Fibroblast of upper back skin (primary cell): ENCODE measurements at places on chromosomes 16 and 17.

DNA sequence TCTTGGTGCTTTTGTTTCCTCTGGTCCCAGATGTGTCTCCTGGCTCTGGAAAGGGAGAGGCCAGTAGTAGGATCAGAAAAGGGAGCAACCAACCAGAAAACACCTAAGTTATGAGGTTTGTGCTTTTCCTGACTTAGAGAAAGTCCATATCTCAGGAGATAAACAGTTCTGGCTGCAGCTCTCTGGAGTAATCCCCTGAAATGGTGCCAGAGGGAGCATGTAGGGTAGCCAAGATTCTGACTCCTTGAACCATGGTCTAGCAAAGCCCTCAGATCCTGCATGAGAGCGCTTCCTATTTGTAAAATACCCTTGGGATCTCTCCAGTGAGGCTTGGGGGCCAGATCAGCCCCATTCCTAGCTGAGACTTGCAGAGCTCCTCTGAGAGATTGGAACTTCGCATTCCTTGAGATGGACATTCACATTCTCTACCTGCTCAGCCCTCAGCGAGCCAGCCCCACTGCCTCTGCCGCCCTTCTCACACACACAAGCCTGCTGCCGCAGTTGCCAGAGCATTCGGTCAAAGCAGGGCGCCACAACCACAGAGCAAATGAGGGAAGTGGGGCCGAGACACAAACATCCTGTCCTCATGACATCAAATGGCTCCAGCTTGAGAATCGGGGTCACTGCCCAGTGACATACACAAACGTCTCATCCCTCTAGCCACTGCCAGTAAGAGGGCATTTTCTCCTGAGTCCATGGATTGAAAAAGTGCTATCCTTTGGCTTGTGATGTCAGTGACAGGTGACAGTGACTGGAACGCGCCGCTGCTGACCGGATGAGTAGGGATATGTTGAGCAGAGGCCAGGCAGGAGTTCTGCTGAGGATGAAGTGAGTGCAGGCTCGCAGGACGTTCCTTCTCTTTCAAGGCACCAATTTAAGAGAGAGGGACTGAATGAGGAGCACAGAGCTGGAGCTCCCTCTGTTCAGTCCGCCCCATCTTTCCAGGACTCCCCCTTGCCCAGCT, 5.0 kb downstream of the ABHD15 start:
- no peak for DNase-seq

DNA sequence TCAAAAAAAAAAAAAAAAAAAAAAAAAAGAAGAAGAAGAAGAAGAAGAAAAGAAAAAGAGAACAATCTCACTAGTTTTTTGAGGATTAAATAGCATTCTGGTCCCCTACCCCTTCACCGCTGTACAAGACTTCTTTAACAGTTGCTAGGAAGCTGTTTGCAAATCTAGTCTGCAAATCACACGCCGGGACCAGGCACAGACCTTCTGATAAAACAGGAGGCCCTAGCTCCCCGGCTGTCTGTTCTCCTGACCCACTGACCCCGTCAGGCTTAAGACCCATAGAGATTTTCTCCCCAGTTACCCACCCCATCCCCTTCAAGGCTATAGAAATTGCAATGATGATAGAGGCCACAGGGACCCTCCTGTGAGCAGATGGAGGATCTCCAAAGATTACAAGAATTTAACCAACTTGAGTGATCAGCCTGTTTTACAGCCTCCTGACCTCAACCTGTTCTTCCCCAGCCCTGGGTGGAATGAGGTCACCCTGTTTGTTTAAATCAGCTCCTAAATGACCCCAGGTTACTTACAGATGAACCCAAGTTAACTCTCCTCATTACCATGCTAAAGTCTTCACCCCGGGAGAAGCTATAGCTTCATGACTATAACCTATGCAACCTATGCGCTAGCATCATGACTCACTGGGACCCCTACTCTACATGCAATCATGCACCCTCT, 11.8 kb upstream of the SULT1A1 start:
- DNase-seq, result no peak

- DNase-seq, result no peak
These were observed 3.5 kb upstream of the PRR14 start for GRCh38 chr16:30647274-30647571.

DNA sequence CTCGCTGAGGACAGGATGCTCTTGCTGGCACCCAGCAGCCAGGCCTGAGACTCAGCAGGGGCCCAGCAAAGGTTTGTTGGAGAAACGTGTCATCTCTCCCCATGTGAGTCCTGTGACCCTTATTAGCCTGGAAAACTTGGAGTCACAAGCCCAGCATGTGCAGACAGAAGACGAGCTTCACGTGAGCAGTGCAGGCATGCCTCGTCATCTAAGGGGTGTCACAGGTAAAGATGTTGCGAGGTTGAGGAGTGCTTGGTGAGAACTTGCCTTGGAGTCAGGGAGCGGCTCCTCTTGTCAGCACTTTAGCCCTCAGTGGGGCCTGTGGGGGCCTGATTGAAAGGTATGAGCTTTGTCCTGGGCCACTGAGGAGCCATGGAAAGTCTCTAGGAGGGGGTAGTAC, 2.1 kb upstream of the CTRL start:
- DNase-seq, result no peak

DNA sequence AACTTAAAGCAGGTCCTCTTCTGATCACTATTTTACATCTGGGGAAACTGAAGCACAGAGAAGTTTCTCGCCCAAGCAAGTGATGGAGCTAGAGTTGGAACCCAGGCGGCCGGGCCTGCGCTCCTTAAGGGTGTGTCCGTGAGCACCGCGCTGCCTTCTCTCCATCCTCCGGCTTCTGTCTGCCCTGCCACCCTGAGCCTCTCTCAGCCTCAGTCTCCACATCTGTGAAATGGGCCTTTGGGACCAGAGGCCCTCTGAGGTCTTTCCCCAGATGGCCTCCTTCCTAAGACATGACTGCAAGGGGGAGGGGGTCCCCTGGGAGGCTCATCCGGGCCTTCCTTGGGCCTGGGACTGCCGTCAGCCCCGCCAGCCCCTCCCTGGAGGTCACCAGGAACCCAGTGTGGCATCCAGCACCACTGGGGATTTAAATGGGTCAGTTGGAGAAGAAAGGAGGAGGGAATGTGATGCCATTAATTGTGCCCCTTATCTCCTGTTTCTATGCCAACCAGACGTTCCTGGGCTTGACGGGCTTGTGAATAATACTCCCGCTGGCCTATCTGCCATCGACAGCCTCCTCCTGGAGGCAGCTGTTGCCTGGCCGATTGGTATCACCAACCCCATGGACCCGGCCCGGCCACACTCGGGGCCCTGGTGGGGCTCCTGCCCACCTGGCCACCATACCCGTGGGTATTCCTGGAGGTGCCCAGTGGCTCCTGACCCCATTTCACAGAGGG, 5.1 kb downstream of the ZFPM1 start:
- no peak for DNase-seq

DNA sequence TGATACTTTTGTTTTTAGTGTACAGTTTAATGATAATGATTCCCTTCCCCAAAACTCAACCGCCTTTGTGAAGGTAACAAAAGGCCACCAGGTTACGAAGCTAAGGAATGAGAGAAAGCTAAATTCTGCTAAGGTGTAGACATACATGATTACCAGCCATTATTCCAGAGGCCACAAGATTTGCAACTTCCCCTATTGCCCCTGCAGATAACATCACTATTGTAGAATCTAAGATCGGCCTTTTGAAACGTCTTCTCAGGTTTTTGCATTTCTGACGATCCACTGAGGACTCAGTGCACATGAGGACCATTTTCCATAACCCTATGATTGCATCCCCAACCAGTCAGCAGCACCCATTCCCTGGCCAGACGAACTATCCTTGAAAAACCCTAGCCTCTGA, 33.9 kb upstream of the SNN start:
- DNase-seq, result no peak

- DNase-seq, result no peak
These were observed 52.0 kb upstream of the CCL2 start for GRCh38 chr17:34203018-34203638.

DNA sequence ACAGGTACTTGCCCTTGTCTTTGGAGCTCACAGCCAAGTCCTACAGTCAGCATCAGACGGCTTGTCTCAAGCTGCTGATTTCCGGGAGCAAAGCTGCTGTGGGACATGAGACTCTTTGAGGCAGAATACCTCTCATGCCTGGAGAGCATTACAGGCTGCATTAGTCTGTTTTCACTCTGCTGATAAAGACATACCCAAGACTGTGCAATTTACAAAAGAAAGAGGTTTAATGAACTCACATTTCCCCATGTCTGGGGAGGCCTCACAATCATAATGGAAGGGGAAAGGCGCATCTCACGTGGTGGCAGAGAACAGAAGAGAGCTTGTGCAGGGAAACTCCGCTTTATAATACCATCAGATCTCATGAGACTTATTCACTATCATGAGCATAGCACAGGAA, 661.2 kb downstream of the WWOX start:
- DNase-seq, result no peak

- no peak for DNase-seq
These were observed 29.5 kb upstream of the CRISPLD2 start for GRCh38 chr16:84790301-84790700.

GRCh38 chr16:58755989-58756649, 22.0 kb upstream of the GOT2 start:
- peak; percentile 62 for DNase-seq

DNA sequence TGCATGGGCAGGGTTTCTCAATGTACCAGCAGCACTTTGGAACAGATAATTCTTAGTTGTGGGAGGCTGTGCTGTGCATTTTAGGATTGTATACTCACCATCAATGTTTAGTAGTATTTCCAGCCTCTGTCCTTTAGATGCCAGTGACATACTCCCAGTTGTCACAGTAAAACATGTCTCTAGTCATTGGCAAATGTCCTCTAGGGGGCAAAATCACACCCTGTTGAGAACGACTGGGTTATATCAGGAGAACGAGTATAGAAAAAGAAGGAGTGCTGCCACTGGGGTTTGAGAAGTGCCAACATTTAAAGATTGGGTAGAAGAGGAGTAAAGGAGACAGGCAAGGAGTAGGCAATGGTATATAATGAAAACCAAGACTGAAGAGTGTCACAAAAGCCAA, 37.9 kb upstream of the SMIM36 start:
- DNase-seq, result no peak

DNA sequence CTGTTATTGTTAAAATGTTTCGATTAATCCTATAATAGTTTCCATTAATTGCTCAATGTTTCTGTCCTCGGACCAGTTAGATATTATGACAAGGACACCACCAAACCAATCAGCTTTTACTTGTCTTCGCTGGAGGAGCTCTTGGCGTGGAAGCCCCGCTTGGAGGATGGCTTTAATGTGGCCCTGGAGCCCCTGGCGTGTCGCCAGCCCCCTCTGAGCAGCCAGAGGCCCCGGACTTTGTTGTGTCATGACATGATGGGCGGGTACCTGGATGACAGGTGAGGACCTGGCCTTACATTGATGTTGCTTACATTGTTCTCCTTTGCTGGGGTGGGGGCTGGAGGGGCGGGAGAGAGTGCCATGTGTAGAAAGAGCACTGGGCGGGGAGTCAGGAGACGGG, 3.0 kb downstream of the ENGASE start:
- DNase-seq, result no peak

DNA sequence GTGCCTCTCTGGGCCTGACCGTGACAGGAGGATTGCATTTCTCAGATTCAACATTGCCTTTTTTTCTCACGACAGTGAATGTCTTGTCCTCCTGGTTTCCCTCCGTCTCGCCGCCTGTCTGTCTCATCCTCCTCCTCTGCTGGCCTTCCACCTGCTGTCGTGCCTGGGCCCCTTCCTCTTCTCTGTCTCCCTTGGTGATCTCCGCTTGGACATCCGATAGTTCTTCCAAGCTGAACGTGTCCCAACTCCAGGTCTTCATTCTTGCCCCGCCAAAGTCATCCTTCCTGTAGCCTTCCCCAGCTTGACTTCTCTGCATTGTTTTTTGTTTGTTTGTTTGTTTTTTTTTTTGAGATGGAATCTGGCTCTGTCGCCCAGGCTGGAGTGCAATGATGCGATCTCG, 79.4 kb downstream of the RAP1GAP2 start:
- no peak for DNase-seq

DNA sequence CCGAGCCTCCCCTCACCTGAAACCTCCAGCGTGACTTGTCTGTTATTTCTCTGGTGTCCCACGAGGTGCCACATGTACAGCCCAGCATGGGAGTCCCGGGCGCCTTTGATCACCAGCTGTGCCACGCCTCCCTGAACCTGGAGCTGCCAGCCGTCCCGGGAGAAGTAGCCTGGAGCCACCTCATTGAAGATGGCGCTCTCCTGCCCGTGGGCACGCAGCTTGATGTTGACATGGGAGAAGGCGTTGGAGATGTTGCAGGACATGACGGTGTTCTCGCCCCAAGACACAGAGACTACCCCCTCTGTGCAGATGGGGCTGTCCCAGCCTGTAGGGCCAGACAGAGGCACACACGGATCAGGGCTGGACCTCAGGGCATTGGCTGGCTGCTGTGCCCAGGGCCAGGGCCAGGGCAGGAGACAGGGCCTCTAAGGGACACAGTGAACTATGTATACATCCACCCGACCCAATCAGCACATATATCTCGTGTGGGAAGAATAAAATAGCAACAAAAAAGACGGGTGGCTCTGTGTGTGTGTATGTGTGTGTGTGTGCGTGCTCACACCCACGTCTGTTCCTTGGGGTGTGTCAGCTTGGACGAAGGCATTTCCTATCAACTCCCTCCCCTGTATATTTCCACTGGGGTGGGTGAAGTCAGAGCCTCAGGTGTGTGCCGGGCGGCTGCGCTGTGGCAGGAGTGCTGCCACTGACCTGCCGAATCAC, 7.3 kb upstream of the CD7 start:
- no peak for DNase-seq

DNA sequence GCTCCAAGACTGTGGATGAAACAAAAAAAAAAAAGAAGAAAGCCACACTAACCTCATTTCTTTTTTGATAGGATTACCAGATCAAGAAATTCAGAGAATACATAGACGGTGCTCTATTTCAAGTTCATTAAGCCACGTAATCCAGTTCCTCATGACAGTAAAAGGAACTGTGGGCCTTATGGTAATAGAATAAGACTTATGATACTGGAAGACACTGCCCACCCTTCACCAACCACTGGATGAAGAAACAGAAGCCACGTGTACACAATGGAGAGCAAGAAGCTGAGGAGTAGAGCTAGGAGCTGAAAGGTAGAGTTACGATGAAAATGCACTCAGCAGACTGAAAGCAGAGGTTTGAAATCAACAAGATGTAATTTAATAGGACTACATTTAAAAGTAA, 11.2 kb downstream of the NCBP3 start:
- DNase-seq, result no peak

DNA sequence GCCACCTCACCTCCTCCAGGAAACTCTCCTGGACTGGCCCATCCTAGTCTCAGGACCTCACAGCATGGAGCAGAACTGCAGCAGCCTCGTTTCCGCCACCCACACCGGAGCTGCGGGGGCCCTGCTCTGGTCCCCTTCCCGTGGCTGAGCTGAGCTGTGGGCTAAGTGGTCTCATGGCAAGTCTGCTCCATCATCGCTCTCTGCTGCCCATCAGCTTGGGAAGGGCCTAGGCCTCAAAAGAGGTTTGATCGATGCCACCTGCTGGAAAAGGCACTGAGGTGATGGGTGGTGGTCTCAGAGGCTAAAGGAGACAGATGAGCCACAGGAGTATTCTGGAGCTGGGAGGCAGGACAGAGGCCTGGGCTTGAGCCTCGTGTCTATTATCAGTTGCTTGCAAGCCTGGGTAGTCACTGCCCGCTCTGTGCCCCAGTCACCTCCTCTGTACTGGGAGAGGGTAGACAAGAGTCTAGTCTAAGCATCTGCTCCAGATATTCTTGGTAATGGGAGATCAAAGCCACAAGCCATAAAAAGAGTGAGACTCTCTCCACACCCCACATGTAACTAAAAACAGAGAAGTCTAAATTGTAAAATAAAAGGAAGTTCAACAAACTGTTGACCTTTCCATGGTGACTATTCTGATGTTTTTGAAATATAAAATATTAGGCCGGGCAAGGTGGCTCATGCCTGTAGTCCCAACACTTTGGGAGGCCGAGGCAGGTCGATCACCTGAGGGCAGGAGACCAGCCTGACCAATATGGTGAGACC, 1.6 kb downstream of the ITGAE start:
- DNase-seq, result no peak

- peak; percentile 94 for DNase-seq
These were observed 1.2 kb downstream of the MMP2 start for GRCh38 chr16:55480228-55480655.
